AG09309 (cell line): ENCODE measurements at places on chromosomes 11 and 22.

DNA sequence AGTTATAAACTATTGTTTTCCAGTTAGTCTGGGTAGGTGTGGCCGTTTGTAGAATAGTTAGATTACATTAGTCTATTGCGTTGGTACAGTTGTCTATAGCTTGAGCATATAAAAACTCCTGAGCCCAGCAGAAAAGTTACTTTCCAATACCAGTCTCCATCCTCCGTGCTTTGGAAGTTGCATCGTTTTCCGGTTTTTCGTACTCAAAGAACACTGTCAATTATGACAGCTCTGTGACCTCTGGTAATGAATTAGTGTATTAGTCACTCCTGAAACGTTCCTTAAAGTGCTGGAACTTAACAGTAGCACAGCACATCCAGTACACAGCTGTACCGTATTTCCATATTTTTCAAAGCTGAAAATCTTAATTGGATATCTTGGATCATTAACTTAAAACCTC, 808 bp upstream of the MSANTD2 start:
- no peak for DNase-seq

- DNase-seq = no peak
Measured at GRCh38 chr11:78418584-78419211, 1.1 kb upstream of the GAB2 start.

DNA sequence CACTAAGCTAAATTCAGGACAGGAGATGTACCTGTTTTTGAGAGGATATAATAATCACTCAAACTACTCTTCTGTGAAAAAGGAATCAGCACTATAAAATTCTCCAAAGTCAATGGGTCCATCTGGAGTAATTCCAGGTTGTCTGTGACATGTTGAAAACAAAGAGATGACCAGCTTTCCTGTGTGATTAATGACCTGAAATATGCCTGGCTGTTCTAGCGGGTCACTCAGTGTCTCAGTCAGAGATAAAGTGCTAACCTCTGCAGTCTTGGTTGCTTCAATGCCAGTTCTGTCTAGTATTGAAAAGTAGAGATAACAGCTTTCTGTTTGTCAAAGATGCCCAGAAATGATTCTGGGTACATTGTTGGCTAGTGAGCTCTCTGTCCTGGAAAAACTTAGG, 722.6 kb upstream of the TENM4 start:
- DNase-seq = no peak

GRCh38 chr22:42686756-42687491, 33.7 kb downstream of the A4GALT start:
- no peak for DNase-seq

DNA sequence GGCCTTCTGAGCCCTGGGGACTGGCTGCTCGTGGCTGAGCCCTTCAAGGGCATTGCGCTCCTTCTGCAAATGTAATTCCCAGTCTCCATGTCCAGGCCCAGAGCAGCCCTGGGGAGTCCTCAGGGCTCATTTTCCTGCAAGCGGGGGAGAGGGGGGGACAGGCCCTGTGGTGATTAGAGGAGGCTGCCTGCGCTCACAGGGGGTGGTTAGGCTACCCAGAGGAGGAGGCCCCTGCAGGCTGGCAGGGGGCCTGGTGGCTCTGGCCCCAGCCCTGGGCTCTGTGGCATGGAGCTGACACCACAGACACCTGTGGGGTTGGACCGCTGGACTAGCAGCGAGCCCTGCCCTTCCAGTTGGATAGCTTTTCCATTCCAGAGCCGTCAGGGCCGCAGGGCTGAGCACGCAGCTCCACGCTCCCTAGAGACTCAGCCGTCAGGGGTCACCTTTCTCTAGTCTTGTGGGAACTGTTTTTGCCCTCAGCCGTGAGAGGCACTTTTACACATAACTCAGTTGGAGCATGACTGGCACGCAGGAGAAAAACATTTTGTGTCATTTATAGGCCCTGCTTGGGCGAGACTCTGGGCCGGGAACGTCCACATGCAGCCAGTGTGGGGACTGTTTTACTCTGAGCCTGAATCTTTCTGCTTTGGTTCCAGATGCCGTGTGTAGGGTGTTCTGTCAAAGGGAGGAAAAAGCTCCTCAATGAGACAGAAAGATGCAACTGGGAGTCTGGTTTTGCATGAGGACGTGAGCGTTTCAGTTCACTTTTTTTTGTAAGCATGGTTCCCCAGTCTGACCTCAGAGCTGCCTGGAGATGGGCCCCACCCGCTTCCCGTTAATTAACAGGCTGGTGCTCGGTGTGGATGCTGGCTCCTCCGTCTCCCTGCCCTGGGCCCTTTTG, 58.1 kb downstream of the LRP5 start:
- DNase-seq = no peak

DNA sequence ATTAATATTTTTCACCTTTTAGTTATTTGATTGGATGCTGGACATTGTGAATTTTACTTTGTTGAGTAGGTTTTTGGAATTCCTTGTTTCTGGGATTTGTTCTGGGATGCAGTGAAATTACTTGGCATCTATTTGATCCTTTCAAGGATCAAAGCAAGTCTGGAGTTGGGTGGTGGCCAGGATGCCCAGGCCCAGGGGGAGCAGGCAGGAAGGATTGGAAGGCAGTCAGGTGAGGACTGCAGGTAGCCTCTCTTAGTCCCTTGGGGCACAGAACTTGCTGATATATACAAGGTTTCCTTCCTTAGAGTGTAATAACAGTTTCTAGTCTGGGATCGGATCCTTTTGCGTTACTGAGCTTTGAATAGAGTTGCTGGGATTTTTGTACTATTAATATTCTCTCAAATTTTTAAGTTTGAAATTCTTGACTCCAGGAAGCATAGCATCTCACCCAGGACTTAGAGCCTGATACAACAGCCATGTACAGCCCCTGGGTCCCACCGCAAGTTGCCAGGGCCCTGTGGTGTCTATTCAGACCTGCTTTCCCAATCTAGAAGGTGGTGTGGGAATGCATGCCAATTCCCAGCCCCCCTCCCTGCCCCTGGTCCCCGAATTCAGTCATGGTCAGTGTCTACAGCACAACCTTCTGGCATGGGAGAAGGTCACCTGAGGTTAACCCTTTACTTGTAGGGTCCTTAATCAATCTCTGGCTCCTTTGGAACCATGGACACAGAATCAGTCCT, 6.1 kb downstream of the ZNF74 start:
- DNase-seq = no peak

DNA sequence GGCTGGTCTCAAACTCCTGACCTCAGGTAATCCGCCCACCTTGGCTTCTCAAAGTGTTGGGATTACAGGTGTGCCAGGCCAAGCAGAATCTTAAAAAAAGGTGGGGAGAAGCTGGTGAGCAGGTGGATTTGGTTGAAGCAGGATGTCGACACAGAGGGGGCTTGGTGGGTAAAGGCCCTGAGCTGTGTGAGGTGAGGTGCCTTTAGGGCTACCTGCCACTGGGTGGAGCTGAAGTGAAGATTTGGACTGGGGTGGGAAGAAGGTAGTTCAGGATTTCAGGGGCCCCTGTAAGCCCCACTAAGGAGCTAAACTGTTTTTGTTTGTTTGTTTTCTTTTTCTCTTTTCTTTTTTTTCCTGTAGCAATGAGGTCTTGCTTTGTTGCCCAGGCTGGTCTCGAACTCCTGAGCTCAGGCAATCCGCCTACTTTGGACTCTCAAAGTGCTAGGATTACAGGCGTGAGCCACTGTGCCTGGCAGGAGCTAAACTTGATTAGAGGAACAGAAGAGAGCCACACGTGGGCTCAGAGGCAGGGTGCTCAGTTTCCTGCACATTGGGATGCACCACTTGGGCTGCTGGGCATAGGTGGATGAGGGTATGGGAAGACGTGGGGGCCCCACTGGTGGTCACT, 6.0 kb downstream of the P2RX6 start:
- no peak for DNase-seq

DNA sequence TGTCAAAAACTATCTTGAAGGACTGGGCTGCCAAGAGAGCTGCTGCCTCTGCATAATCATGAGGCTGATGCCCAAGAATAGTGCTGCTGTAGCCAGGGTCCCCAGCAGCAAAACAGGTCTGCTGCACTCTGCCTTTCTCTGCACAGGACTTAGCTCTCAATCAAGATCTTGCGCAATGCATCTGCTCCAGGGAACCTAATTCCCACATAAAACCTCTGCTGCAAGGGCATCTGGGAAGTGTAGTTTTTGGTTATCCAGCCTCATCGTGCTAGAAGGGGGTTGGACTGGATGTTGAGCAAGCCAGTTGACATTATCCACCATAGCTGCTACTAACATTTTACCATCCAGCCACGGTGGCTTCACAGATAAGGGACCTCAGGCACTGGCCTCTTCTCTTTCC, 192.7 kb downstream of the C11orf91 start:
- DNase-seq = no peak

DNA sequence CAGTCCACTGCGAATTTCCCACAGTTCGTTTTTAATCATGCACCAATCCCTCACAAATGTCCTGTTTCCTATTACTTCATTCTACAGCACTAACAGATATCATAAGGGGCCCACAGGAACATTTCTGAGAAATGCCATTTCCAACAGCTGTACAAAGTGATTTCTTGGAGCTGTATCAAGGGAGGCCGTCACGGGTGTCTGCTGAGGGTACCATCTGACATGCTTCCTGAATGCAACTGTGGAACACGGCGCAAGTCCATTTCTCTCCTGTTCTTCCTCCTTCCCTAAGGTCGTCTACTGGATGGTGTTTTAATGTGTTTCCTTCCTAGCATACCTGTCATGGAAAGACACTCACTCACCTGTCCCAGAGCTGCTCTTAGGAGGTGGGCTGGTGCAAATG, 320.7 kb downstream of the LARGE1 start:
- no peak for DNase-seq
